ENCODE measurements at places on chromosomes 3 and 15. TPM values are rescaled to one million over a fixed set of nuclear protein-coding genes. Genes with fewer than 3 reads are reported as not detected.

Gene TUSC7
- total RNA-seq = not detected

Gene TMEM40
- not detected for total RNA-seq

Gene GOLGA6L4
- total RNA-seq = 0.16 TPM

Gene ZBTB20
- 9.7 TPM for total RNA-seq

Measured in cardiac atrium fibroblast (primary cell).